Left cardiac atrium (tissue), 4 donors: ENCODE measurements at places on chromosomes 7 and 10. TPM values are rescaled to one million over a fixed set of nuclear protein-coding genes. Genes with fewer than 3 reads are reported as not detected.

DNA sequence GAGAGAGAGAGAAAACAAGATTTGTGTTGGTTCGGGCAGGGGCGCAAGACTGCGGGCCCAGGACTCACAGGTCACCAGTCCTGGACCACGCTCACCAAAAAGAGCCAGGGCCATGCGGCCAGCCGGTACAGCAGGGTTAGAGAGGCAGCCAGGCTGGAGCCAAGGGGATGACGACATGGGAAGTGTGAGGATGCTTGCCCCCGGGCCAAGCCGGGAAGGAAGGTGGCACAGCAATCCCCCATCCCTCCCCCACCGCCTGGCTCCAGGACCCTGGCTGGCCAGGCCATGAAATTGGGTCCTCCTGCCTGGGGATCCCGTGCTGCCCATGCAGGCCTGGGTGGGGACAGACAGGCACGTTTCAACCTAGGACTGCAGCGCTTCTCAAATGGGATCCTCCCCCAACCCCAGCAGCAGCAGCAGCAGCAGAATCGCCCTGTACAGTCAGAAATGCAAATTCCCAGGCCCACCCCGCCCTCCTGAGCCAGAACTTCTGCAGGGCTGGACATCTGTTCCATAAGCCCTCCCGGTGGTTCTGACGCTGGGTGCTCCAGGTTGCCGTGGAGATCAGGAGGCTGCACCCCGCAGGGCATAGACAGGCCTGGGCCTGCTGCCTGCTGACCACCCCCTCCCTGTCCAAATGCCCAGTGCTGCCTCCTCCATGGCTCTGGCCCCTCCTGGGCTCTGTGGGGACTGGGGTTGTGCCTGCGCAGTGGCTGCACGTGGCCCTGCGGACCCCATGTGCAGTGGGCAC, 35.0 kb downstream of the YKT6 start:
- DNase-seq, result no peak

DNA sequence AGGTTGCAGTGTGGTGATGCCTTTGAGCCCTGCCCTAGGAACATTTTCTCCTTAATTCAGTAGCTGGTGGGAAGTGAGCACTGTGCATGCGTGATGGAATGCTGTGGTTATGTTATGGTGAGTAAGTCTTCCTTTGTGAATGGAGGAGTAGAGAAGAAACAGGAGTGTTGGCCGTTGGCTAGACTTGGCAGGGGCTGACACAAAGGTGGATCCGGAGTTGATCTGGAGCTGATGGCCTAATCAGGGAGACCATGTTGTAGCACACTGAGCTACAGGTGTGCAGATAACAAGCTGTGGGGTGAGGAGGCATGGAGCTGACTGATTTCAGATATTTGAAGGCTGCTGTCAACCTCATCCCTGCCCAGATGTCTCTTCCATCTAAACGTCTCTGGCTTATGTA, 122.3 kb downstream of the CNNM2 start:
- no peak for DNase-seq

MMD2 gene
- total RNA-seq, result not detected

PURB gene
- 19.3 TPM for total RNA-seq

DNA sequence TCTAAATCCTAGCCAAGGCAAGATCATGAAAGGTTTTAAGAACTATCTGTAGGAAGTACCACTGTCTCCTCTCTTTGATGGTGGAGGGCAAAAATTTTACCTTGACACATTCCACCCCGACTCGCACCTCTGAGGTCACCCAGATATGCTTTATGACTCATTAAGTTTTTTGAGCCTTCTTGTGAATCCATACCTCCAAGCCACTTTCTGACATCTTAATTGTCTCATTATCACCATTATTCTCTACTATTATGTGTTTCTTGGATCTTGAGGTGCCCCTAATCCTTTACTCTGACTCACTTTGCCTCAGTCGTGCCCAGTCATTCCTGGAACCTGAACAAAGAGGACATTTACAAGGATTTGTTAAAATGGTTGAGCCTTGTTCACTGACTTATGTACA, 146.6 kb downstream of the RAPGEF5 start:
- DNase-seq, result no peak

DNA sequence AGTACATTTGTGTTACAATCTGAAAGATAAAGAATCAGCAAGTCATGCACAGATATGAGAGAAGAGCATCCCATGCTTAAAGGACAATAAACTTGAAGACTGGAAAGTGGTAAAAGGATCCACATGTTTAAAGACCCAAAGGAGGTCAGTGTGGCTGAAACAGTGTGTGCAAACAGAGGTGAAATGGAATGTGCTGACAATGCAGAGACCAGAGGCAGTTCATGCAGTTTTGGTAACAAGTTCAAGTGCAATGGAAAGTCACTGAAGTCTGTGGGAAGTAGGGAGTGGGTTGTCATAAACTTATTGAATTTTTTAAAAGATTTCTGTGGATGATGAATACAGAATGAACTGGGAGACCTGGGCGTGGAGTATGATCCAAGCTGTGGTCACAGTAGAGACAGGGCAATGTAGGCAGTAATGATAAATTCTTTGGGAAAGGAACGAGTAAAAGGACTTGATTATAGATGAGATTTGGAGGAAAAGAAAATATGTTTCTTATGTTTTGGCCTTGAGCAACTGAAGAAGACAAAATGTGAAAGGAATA, 408.0 kb downstream of the HGF start:
- no peak for DNase-seq

OR2A5 gene
- total RNA-seq, result not detected

GRCh38 chr10:131710142-131710861, 190.5 kb upstream of the PPP2R2D start:
- DNase-seq, result no peak

DNA sequence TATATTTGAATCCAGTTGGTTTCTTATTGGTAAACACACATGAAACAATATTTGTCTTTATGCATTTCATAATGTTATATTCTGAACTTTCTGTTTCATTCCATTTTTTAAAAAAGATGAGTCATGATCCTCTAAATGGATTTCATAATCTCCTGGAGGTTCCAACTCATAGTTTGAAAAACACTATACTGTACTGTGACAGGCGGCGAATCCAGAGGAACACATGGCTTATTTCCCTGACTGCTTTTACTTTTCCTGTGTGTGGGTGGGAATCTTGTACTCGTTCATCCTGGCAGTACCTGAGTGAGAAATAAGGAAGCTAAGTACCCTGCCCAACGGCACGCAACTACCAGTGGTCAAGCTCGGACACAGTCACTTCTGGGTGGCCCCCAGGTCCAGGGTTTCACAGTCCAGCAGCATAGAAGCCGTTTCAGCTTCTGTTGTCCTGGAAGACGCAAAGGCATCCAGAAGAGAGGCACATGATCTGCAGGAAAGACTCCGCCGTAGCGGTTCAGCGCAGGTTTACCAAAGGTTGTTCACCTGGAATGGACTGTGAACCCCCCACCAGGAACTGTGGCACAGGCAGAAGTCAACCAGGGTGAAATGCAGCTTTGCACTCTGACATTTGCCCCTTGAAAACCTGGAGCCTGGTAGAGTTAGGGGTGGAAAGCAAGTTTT, 117.7 kb downstream of the CCNY start:
- no peak for DNase-seq

CHRM2 gene
- total RNA-seq, result 45.8 TPM

DNA sequence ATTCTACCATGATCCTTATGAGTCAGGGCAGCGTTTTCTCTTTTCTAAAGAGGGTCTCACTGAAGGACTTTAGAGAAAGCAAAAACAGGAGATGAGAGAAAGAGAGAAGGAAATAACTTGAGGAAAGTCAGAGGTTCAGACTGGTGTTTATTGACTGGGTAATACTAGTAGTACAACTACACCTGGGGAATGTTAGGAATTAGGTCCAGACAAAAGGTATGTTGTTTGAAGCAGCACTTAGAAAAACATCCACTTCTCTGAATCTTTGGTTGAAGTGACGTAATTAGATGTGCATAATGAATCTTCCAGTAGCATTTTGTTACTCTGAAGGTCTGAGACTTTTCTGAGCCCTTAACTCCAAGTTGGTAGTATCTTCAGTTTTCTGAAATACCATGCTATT, 380.3 kb upstream of the LRGUK start:
- no peak for DNase-seq

MEOX2 gene
- total RNA-seq, result 6.3 TPM

LDB1 gene
- total RNA-seq, result 44.3 TPM

- DNase-seq, result no peak
These were observed 192.9 kb downstream of the PTPN20 start for GRCh38 chr10:47104151-47104605.

DNA sequence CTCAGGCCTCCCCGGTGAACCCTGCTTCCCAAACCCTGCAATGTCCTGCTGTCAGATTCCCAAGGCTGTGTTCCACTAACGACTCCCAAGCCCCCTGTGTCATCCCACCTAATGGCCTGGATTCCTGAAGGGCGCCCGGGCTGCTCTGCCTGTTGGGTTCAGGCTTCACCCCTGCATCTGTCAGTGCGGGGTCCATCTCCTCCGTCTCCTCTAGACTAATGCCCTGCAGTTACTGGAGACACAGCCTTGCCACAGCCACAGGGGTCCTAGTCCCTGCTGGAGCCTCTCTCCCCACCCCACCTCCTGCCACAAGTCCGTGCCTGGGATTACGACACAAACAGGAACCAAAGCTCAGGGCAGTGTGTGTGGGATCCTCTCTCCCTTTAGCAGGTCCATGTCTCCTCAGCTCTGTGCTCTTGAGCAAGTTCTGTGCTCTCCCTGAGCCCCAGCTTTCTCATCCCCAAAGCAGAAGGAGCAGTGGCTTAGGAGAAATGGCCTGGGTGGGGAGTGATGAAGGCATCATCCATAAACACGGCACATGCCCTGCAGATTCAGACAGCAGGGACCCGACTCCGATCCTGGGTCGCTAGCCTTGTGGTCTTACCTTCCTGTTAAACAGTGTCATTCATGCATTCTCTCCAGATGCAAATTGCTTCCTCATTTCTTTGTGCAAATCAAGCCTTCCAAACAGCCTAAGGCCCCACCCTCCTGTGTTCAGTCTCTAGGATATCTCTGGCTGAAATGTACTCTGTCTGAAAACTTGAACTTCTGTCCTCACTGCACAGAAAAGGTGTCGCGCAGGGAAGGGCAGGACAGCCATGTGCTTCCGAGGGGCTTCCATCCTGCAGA, 8.2 kb upstream of the RBP3 start:
- no peak for DNase-seq

CNPY1 gene
- total RNA-seq, result not detected

GRCh38 chr7:140774371-140774770, 77.9 kb downstream of the NDUFB2 start:
- no peak for DNase-seq

DNA sequence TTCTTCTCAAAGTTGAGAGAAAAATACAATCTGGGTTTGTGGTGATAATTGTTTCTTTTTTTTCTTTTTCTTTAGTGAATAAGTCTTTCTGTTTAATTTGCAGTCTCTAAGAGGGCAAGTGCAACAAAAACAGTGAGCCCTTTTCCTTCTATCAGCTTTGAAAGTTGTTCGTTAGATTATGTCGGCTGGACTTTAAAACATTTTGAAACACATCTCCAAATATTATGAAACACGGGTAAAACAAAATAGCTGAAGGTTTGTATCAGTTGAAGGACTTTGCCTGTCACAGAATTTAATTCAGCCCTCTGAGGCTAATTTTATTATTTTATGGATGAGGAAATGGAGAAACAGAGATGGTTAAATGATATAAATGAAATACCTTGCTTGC, 85.3 kb downstream of the AGMO start:
- no peak for DNase-seq

AKR1C4 gene
- not detected for total RNA-seq

GRCh38 chr7:77933394-77933793, 134.8 kb downstream of the PHTF2 start:
- no peak for DNase-seq

DNA sequence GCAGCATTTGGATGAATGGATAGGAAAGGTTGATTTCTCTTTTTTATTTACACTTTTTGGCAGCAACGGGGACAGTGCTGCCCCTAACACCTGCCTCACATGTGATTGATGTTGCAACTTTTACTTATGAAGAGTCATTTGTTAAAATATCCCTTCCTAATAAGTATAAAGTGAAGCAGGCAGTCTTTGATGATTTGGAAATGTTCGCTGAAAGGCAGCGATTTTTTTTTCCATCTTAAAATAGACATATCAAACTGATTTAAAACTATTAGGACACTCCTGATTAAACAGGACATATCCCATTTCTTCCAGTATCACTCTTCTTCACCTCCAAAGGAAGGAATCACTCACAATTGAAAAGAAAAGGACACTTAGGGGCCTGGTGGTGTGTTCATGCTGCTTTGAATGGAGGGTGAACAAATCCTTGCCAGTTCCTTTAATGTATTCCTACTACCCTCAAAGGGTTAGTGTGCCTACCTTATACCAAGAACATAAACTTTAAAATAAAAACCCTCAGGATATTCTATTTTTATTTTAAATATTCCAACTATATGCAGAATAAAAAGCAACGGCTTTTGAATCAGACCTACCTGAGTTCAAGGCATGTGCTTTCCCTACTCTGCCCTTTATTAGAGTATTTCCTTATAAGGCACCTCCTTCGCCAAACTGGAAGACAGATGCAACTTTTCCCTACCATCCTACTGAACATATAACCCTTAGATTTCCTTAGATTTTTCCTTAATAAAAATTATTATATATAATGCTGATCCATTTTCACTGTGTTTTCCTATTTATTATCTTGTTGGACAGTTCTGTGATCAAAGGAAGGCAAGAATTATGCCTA, 1.1 kb downstream of the ADK start:
- DNase-seq, result no peak

DNA sequence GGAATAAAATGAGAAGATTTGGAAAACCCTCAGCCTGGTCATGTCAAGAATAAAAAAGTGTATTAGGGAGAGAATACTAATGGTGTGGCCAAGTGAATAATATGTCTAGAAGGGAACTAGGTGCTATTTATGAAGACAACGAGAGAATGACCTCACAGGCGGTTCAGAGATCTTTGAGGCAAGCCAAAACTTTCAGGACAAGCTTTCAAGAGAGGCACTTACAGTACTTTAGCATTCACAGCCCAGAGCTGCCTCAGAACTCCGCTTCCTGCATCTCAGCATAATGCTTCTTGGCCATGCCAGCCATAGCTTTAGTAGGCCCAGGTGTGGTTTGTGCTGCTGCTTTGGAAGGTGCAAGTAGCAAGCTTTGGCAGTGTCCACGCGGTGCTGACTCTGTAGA, 37.2 kb upstream of the CCDC7 start:
- no peak for DNase-seq

DNA sequence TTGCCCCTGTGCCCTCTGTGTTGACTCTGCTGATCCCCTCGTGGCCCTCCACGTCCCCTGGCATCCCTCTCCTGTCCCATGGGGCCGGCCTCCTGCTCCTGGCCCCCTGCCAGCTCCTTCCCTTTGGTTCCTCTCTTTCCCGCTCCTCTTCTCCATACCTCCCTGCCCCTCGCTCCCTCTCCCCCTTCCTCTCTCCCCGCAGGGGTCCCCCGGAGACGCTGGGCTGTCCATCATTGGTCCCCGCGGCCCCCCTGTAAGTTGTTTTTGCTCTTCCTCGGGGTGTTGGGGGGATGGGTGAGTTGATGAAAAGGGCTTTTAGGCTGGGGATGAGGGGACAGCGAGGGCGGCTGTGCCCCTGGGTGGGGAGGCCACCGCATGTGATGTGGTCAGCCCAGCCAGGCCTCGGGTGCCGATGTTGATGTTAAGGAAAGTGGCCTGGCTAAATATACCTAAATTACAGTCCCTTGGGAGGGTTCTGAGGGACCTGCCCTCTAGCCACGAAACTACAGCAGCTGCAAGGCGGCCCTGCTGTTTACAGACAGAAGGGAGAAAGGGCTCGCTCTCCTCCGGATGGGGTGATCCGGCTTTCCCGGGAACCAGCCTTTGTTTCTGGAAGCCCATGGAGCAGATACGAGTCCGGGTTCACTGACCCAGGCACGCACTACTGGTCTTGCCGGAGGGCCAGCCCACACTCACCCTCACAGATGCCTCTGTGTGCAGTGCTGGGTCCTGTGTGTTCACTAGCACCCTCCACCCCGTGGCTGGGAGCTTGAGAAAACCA, 78.8 kb downstream of the COL13A1 start:
- no peak for DNase-seq
